ENCODE measurements at places on chromosomes 6 and 20.

DNA sequence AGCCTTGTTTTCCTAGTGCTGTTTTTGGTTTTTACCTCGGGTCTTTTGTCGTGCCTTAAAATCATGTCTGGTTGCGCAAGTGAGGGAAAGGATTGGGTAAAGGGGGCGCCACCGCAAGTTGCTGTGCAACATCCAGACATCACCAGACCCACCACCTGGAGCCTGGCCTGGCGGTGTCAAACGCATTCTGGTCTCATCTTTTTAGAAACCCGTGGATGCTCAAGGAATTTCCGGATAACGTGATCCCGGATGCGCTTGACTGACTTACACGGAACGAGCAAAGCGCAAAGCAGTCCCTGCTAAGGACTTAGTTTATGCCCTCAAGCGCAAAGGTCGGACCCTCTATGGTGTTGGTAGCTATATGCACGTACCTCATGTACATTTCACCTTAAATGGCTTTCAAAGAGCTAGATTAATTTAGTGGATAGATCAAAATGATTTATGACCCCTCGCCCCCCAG is 105.2 kb downstream of the OR2B2 start:
- DNase-seq, result no peak

DNA sequence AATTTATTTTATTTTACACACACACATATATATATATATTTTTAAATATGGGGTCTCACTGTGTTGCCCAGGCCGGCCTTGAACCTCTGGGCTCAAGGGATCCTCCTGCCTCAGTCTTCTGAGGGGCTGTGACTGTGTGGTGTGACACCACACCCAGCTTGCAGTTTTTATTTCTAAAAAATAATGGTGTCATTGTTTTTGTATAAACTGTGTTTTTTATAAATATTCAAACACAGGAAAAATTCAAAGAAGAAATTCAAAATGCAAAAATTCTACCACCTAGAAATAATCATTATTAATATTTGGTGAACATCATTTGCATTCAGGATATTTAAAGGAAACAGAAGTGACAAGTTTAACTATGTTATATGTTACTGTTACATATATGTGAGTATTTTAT is 3.1 kb downstream of the CCDC28A start:
- DNase-seq, result no peak

- no peak for DNase-seq
Measured at GRCh38 chr6:73586416-73586974, 65.7 kb upstream of the EEF1A1 start.

- DNase-seq, result no peak
Measured at GRCh38 chr6:26024651-26025046, 62.0 kb downstream of the TRIM38 start.

DNA sequence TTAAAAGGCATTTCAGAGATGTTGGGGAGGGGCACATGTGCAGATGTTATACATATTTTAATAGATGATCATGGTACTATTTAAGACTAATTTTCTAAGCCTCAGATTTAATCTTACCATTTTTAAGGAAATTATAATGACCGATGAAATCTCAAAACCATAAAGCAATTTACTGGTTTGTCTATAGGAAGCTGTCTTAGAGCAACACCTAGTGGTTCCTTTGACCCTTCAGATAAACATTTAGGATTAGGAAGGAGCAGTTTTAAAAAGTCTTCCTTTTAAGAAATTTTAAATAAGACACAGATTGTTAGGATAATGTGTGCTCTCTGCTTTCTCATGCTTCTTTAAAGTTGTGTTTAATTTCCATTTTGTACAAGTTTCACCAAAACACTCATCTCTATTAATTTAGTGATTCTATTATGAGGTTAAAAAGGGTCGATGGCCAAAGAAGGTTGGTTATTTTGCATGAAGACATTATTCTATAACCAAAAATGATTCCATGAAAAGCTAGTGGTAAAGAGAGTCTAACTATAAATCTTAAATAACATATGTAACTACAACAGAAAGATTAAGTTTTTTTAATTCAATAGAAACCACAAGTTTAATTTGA is 376.4 kb downstream of the HACE1 start:
- DNase-seq, result no peak

DNA sequence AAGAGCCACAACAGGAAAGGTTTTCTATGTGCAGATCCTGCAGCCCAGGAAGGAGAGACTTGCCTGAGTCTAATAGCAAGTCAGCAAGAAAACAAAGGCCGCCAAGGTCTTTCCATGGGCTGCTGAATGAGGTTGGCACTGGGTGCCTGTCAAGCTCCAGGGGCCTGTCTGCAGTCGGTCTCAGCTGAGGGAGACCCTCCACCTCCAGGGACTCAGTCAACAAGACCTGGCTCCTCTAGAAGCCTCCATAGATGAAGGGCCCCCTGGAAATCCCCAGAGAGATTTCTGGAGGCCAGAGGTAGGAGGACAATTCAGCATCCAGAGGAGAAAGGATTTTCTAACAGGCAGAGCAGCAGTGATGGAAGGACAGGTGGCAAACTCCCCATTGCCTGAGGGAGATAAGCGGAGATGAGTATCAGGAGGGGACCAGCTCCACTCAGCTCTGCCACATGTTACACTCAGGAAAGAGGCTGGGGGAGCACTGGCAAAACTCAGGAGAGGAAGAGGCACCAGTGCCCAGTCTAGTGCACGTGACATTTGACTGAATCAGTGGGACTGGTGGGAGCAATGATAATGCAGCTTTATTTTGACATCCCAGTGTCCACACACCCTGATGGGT is 33.5 kb upstream of the FKBP1A start:
- no peak for DNase-seq
